ENCODE measurements at places on chromosomes 7 and 10. TPM values are rescaled to one million over a fixed set of nuclear protein-coding genes. Genes with fewer than 3 reads are reported as not detected.

DNA sequence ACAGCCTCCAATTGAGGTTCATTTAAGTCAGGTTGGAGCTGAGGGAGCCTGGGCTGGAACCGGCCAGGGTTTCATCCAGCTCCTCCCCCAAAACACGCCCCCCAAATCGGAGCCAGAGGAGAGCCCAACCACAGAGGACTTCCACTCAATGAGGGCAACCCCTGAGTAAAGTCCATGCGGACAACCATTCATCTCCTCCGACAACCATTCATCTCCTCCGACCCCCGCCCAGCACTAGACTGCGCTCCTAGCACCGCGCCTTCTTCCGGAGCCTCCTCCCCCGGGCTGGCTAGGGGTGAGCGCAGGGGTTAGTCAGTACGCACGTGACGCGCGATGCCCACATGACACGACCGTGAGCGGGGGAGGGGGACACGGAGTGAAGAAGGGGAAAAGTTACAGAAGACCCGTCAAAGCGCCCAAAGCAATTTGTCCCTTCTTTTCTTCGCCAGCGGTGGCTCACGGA is 1.4 kb downstream of the MAGI2 start:
- DNase-seq = peak; percentile 83

GRCh38 chr7:46032353-46032752 is 111.3 kb upstream of the IGFBP3 start:
- DNase-seq = peak; percentile 60

The GIMAP1 gene
- total RNA-seq = 0.07 TPM

DNA sequence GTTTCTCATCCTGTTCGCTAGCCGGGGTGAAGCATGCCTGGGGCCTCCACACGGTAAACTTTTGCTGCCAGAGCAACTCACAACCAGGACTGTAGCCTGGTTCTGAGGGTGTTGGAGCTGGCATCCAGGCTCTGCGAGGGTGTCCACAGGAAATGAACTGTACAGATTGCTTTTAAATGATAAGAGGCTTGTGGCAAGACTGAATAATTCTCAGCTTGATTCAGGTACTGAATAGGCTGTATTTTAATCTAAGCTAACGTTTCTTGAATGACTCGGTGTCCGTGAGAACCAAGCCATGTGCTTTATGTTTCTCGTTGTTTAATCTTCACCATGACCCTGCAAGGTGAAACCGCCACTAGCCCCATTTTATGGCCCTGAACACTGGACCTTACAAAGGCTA is 49.3 kb downstream of the EEPD1 start:
- DNase-seq = peak; percentile 89

DNA sequence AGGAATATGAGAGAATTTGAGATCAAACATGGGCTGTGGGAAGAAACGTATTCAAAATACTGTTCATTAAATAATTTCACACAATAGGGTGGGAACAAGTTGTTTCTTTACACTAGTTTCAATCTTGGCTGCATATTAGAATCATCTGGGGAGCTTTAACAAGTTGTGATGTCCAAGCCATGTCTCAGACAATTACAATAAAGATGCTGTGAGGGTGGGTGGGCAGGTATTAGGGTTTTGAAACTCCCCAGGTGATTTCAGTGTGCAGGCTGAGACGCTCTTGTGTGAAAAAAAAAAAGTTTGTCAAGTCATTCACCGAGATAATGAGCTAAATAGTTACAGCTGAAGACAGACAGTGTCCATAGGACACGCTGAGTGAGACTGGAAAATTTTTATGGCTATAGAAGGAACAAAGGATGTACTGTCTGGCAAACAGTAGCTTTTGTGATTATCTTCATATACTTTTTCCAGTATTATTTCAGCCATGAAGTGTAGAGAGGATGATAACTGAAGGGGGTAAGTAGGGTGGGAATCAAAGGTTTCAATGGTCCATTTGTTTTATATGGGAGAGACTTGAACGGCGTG is 12.6 kb upstream of the LAMB4 start:
- DNase-seq = no peak

The GSAP gene
- total RNA-seq = 6.9 TPM

The WNT2 gene
- 0.20 TPM for total RNA-seq

- no peak for DNase-seq
Measured at GRCh38 chr10:52465202-52465601, 151.1 kb downstream of the DKK1 start.

DNA sequence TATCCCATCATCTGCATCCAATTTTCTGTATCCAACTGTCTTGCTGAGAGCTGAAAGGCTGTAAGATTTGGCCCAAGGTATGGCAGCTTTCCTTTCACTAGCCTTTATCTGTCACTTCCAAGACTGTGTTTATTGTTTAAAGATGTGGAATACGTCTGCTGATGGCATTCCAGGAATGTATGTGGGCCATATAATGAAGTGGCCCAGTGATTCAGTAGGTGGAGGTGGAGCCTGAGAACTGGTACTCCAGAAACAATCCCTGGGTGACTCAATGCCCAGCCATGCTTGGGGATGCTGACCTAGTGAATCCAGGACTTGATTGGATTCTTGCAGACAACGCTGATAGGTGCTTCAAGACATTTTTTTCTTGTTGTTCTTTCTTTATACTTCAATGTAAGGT is 13.5 kb downstream of the NEUROD6 start:
- DNase-seq = peak; percentile 49

The ITGA8 gene
- 0.25 TPM for total RNA-seq

DNA sequence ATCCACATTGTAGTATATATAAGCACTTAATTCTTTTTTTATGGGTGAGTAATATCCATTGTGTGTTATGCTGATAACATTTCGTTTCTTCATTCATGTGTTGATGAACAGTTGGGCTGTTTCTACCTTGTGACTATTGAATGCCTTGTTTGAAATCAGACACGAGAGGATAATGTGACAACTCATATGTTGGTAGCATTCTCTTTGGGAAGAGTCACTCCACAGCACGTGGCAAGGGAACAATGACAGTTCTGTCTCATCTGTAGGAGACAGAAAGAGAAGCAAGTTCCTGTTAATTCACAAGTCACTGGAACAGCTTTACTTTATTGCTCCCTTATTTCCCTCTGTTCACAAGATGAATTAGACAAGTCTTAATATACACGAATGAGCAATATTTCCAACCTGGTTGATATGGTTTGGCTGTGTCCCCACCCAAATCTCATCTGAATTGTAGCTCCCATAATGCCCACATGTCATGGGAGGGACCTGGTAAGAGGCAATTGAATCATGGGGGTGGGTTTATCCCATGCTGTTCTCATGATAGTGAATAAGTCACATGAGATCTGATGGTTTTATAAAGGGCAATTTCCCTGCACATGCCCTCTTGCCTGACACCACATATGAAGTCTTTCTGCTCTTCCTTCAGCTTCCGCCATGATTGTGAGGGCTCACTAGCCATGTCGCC is 125.3 kb downstream of the SEC23IP start:
- DNase-seq = no peak

DNA sequence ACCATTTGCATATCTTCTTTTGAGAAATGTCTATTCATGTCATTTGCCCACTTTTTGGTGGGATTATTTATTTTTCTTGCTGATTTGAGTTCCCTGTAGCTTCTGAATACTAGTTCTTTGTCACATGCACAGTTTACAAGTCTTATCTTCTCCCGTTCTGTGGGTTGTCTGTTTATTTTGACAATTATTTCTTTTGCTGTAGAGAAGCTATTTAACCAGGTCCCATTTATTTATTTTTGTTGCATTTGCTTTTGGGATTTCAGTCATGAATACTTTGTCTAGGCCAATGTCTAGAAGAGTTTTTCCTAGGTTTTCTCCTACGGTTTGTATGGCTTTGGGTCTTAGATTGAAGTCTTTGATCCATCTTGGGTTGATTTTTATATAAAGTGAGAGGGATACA is 32.9 kb downstream of the GPR22 start:
- DNase-seq = no peak

GRCh38 chr10:49611166-49611815 is 1.2 kb downstream of the SLC18A3 start:
- no peak for DNase-seq

DNA sequence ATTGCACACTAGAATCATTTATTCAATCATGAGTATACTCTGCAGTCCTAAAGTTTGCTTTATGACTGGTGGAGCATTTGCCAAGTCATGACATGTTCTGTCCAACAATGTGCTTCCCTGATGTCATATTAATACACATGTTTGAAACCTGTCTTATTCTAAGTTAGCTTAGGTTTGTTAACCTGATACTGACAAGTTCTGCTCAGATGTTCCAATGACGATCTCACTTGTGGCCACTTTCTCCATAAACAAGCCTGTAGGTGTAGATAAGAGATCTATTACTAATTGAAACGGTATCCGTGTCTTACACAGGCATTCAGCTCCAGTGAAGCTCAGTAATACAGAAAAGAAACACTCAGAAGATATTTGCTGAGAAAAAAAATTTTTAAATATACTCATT is 64.9 kb downstream of the GPR37 start:
- DNase-seq = peak; percentile 67

DNA sequence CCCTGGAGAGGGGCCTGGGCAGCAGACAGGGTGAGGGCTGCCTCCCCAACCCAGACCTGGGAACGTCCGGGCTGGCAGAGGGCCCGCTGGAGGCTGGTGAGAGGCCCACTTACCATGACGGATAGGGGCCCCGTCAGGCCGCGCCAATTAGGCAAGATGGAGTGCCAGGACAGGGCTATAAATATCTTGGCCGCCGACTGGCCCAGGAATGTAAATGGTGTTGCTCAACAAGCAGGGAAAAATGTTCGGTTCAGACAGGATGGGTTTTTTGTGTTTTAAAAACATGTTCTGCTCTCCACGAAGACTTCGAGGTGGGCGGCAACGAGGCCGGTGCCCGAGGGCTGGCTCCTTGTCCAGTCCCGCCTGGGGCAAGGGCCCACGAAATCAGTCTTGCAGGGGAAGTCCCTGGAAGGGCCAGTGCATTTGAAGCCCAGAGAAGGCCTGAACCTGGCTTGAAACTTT is 35.8 kb upstream of the ELN start:
- DNase-seq = peak; percentile 86

GRCh38 chr10:11170574-11170973 is 152.9 kb downstream of the CELF2 start:
- no peak for DNase-seq

The TOMM7 gene
- 130 TPM for total RNA-seq

The FXYD4 gene
- total RNA-seq = not detected

The MSMB gene
- not detected for total RNA-seq

DNA sequence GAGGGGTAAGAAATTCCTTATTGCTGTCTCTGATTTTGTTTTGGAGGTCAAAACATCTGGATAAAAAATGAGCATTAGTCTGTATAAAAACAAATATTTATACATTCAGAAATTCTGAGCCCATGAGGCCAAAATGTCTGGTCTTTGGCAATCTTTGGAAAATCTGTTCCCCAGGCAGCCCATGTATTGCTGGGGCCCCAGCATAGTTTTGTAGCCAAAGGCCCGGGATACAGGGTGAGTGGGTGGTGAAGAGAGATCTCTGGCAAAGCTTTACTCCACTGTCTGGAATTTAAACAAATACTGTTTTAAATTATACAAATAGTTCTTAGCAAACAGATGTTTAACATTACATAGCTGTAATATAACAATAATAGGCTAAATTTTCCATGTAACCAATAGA is 134.7 kb upstream of the GALNT17 start:
- DNase-seq = no peak

DNA sequence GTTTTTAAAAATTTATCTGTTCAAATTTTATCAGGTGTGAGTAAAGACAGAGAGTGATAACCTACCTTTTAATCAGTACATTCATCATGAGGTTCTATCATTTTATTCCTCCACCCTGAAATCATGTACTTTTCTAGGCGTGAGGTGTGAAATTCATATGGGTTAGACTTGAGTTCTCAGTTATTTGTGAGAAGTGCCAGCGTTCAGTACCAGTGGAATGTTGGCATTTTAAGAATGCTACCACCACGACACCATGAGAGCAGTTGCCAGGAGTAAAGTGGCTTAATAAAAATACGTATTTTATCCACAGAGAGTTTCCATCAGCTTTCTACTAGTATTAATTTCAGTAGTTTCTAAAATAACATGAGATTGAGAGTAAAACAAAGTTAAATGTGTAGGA is 104.1 kb upstream of the FERD3L start:
- DNase-seq = peak; percentile 7

The HMX3 gene
- total RNA-seq = not detected

DNA sequence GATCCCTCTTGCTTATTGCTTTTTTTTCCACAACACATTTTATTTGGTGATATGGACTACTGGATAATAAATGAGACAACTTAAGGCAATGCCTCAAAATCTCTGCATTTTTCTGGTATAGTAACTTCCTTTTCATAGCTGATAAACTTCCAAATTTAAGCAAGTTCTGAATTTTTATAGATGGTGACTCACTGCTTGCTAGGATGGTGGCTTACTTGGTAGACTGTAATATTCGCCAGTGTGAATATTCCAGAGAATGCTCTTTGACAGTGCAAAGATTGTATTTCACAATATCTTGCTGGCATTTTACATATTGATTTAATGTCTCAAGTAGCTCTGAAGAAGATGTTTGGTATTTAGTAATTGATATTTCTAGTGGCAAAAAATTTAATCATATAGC is 472.4 kb downstream of the TFEC start:
- DNase-seq = no peak

DNA sequence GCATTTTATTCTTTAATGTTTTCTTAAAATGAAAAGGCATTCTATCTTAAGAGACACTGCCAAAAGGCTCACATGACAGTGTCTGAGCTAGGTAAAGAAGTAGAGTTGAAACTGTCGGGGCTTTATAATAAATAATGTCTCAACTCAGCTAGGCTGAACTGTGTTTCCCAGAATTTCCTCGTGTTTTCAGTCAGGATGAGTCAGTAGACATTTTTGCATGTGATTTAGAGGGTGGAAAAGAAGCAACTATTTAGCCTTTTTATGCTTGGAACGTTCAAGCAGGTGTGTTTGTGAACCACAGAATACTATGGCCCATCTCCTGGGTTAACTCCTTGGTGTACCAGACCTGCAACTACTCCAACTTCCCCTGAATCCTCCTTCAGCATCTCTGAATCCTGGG is 23.4 kb upstream of the LIPA start:
- peak; percentile 32 for DNase-seq

DNA sequence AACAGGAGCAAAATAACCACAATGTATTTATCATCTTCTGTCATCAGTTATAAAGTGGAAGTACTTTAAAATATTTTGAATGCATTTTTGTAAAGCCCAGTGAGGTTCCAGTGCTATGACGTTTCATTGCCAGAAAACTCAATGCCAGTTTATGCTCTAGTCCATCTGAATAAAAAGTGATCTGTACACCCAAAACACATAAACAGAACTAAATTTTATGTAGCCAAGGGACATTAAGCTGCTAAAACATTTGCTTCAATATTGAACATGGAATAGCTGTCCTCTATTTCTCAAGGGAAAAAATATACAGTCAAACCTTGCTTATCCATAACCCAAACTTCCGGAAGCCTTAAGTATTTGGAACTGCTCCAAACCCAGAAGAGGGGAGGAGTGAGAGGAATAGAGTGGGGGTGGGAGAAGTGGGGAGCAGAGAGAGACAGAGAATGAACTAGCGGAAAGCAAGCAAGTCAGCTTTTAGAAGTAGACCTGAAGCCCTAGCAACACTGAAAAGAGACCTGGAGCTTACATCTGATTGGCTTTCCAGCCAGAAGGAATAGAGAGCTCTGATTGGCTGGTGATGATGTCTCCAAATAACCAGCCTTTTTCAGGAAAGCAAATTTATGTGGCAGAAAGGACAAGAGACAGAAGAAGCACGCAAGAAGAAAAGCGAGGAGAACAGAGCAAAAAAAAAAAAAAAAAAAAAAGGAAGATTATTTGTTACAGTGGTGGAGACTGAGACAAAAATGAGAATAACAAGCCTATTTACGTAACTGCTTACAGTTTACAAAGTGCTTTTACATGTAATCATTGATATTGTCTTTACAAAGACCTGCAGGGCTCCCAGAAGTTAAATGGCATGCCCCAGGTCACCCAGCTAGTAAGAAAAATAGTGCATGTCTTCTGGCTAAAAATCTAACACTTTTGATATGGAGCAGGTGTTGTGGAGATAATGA is 196.0 kb downstream of the RNLS start:
- DNase-seq = peak; percentile 58

The ING3 gene
- total RNA-seq = 18.8 TPM

The GIMAP7 gene
- total RNA-seq = not detected

Data from M059J (cell line).